ENCODE measurements at places on chromosomes 1 and 21. TPM values are rescaled to one million over a fixed set of nuclear protein-coding genes. Genes with fewer than 3 reads are reported as not detected.

GRCh38 chr1:6486433-6487011, 4.9 kb downstream of the PLEKHG5 start:
- H3K27ac ChIP-seq = no peak overlapping the region
- peaks cover 16% of the 10 kb centered on the region for H3K27me3 ChIP-seq
- no peak overlapping the region for H3K4me3 ChIP-seq
- no peaks in the 10 kb centered on the region for H3K36me3 ChIP-seq

DNA sequence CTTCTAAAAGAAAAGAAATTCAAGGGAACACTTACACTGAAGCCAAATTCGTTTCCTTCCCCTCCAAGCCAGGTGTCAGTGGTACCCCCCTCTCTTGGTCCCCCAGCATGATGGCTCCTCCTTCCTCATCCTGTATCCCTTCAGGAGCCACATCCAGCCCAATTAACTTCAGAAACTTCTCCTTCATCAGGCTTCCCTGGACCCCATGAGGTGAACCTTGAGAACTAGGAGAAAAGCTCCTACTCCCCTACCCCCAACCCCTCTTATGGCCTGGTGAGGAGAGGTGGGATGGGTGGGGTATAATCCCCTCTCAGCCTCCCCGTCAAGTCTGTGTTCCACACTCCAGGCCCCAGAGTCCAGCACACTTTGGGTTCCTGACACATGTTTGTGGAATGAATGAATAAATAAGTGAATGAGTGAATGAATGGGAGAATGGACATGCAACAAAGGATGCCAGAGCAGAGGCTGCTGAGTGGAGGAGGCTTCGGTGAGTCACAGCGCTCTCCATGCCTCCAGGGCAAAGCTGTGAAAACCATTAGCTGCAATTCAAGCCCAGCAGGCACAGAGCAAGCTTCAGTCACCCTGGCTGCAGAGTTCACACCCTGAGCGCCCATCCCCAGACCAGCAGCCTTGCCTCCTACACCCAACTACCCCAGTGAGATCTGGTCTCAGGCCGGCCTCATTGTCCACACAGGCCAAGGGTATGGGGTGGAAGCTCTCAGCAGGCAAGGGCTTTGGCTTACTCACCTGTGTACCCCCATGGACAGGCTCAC, 43.8 kb downstream of the BATF3 start:
- no peaks in the 10 kb centered on the region for H3K36me3 ChIP-seq
- H3K27me3 ChIP-seq = no peaks in the 10 kb centered on the region
- DNase-seq = no peak
- no peaks in the 10 kb centered on the region for H3K4me1 ChIP-seq
- no peak overlapping the region for H3K27ac ChIP-seq
- H3K4me3 ChIP-seq = no peak overlapping the region

DNA sequence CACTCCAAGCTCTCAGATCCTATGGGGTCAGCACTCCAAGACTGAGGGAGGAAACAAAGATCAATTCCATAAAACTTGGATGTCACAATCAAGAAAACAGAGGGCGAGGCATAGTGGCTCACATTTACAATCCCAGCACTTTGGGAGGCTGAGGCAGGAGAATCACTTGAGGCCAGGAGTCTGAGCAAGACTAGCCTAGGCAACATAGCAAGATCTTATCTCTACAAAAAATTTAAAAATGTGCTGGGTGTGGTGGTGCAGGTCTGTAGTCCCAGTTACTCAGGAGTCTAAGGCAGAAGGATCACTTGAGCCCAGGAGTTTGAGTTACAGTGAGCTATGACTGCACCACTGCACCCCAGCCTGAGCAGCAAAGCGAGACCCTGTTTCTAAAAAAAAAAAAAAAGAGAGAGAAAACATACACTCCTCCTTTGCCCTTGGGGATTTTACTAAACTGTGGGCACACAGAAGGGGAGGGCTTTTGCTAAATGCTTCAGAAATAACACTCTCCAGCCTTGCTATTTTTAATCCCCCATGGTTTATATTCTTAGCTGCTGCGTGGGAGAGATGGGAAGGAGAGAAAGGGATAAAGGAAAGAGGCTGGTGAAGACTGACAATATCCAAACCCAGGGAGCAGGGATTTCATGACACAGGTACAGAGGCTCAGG, 18.1 kb downstream of the ARHGEF2 start:
- peaks cover 79% of the 10 kb centered on the region for H3K36me3 ChIP-seq
- no peak overlapping the region for H3K27ac ChIP-seq
- no peaks in the 10 kb centered on the region for H3K4me1 ChIP-seq
- H3K4me3 ChIP-seq = no peak overlapping the region
- H3K27me3 ChIP-seq = no peaks in the 10 kb centered on the region

DNA sequence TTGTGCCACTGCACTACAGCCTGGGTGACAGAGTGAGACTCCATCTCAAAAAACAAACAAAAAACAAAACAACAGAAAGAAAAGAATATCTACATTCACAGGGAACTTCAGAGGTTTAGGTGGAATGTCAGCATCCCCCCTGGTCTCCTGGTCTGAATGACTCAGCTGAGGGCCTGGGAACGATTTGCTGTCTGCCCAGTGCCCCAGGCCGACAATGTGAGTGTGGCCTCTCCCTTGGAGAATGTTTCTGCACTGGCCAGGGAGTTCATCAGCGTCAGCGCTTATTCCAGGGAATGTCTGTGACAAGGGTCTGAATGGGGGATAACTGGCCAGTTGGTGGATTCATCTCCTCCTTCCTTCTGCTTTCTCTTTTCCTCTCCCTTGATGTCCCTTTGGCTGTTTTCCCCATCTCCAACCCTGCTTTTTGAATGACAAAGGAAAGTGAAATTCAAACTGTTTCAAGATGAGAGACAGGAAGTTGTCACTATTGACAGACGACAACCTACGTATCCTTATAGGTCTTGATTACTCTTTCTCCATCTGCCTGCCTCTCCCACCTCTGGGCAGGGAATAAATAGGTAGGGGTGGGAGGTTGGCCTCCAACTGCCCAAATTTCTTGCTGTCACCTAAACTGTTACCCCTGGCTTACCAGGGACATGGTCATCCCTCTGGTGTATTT, 213.1 kb downstream of the HHAT start:
- no peaks in the 10 kb centered on the region for H3K27me3 ChIP-seq
- DNase-seq = no peak
- no peaks in the 10 kb centered on the region for H3K4me1 ChIP-seq
- no peak overlapping the region for H3K27ac ChIP-seq

GRCh38 chr1:61226791-61227567, 144.6 kb downstream of the NFIA start:
- H3K27ac ChIP-seq = no peak overlapping the region
- no peak overlapping the region for H3K4me3 ChIP-seq
- H3K36me3 ChIP-seq = no peaks in the 10 kb centered on the region
- H3K27me3 ChIP-seq = no peaks in the 10 kb centered on the region

GRCh38 chr1:201113451-201114244, 1.4 kb upstream of the CACNA1S start:
- no peak for DNase-seq
- peak overlapping the region; percentile 57 for H3K4me3 ChIP-seq
- no peaks in the 10 kb centered on the region for H3K36me3 ChIP-seq

DNA sequence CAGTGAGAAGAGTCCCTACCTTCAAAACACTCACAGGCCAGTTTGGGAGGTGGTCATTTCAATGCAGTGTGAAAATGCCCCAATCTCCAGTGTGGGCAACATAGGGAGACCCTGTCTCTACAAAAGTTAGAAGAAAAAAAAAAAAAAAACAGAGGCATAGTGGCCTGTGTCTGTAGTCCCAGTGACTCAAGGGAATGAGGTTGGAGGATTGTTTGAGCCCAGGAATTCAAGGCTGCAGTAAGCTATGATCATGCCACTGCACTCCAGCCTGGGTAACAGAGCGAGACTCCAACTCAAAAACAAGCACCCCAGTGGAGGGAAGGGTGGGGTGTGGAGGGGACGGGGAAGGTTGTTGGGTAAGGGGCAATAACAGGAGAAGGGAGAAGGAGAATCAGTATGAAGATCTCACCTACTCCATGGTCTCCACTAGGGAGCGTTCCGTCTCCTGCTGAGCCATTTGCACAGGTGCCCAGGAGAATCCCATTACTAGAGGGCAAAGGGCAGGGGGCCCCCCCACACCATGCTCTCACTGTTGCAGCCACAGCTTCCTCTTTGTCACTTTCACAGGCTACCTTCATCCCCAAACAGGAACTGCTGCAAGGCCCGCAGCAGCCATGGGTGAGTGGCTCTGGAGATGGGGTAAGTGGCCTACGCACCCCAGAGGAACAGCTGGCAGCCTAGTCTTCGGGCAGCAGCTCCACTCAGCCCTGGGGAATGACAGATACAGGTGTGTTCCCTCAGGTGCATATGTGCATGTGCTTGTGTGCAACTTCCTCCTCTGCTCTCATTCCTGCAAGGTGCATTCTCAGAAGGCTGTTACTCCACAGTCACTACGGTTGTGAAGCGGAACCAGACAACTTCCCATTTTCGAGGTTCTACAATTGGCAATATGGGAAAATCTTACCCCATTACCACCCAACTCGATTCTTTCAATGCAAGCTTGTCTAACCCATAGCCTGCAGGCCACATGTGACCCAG, 87.9 kb upstream of the LYST start:
- no peak overlapping the region for H3K4me3 ChIP-seq
- DNase-seq = peak; percentile 71
- no peaks in the 10 kb centered on the region for H3K36me3 ChIP-seq
- peaks cover 2% of the 10 kb centered on the region for H3K27me3 ChIP-seq

DNA sequence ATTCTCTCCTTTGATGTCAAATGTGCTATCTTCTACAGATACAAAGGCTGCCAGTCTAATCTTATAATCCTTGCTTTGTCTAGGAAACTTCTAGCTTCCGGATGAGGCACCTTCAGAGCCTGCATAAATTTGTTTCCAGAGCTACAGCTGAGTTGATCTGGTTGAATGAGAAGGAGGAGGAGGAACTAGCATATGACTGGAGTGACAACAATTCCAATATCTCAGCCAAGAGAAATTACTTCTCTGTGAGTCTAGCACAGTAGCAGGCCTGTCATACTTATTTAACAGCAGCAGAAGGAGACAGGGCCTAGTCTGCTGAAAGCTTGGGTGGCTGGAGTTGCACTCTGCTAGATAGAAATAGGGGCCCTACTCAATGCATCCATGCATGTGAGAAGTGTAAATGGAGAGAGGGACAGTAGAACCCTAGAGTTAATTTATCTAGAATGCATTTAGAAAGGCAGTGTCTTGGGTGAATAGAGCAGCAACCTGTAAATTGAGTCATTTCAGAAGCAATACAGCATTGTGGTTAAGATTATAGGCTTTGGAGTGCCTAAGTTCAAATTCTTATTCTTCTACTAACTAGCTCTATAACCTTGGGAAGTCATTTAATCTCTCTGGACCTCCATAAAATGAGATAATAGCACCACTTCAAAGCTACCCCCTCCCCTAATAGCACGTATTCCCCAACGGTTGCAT, 89.0 kb downstream of the MACF1 start:
- DNase-seq = peak; percentile 25
- no peaks in the 10 kb centered on the region for H3K27me3 ChIP-seq

DNA sequence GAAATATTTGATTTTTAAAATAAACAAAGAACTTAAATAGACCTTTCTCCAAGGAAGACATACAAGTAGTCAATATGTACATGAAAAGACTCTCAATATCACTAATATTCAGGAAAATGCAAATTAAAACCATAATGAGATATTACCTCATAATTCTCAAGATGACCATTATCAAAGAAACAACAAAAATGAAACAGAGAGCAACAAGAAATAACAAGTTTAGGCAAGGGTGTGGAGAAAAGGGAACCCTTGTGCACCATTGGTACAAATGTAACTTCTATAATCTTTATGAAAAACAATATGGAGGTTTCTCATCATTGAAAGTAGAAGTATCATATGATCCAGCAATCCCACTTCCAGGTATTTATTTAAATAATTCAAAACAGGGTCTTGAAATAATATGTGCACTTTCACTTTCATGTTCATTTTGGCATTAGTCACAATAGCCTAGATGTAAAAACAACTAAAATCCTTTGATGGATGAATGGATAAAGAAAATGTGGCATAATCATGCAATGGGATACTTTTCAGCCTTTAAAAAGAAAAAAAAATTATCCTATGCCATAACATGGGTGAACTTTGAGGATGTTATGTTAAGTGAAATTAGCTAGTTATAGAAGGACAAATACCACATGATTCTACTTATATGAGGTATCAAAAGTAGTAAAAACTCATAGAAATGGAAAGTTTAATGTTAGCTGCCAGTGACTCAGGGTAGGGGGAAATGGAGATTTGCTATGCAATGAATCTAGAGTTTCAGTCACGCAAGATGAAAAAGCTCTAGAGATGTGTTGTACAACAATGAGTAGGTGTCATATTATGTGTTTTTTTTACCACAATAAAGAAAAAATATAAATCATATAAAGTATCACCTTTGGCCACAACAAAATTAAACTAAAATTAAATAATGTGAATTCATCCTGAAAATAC, 114.5 kb upstream of the LYPLAL1 start:
- H3K36me3 ChIP-seq = no peaks in the 10 kb centered on the region
- no peak overlapping the region for H3K27ac ChIP-seq
- no peaks in the 10 kb centered on the region for H3K27me3 ChIP-seq
- no peak for DNase-seq
- no peaks in the 10 kb centered on the region for H3K4me1 ChIP-seq
- no peak overlapping the region for H3K4me3 ChIP-seq

DNA sequence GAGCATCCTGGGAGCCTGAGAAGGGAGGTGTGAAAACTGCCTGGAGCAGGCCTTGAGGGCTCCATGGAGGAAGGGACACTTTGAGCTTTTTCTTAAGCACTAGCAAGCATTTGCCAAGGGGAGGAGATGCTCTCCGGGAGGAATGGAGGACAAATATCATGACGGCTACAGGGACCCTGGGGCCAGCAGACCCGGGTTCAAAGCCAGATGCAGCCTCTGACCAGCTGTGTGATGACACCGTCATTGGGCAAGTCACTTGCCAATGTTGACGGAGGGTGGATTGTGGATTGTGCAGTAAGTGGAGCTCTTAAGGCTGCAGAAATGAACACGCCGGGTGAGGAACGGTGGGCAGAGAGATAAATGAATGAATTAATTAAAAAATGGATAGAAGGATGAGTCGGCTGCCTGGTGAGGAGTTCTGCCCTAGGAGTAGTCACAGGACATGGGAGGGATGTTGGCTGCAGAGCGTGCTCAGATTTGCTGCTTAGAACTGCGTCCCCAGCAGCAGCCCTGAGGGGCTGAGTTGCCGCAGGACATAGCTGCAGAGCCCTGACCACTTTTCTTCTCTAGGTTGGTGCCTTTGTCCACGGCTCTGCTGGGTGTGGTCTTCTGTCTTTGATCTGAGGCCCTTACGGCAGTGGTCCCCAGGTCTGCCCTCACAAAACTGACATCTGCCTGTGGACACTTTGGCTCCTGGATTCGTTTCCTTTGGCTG, 507.6 kb downstream of the NPHP4 start:
- DNase-seq = no peak
- no peaks in the 10 kb centered on the region for H3K36me3 ChIP-seq
- H3K27me3 ChIP-seq = no peaks in the 10 kb centered on the region

DNA sequence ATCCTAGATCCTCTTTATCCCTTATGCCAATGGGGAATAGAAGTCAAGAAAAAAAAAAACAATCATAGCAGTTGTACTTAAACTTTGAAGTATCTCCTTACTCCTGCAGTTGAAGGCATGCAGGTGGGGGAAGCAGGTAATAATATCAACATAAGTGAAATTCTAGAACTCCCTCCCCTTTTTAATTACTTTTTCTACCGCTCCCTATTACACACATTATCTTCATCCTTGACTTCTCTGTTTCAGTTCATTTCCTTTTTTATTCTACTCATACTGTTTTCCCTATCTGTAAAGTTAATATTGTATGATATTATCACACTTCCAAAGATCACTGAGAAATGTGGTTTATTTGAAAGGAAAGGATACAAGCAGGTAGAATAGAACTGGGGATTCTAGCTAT, 962.0 kb downstream of the PLA2G4A start:
- H3K27ac ChIP-seq = no peak overlapping the region
- no peak overlapping the region for H3K4me3 ChIP-seq
- no peak for DNase-seq

Gene MX1
- polyA plus RNA-seq = 16.8 TPM

Gene EPHA8
- 0.57 TPM for polyA plus RNA-seq

Gene CFHR5
- polyA plus RNA-seq = not detected

Gene CD164L2
- not detected for polyA plus RNA-seq

Gene ADAM30
- polyA plus RNA-seq = not detected

Gene CYP4B1
- polyA plus RNA-seq = 2.3 TPM

Gene DCST1
- 0.88 TPM for polyA plus RNA-seq

Data from large intestine (tissue), 12 donors.